ENCODE measurements at places on chromosomes 5 and 9.

- DNase-seq: no peak
Observed at GRCh38 chr5:111635151-111635902, 121.7 kb downstream of the NREP start.

DNA sequence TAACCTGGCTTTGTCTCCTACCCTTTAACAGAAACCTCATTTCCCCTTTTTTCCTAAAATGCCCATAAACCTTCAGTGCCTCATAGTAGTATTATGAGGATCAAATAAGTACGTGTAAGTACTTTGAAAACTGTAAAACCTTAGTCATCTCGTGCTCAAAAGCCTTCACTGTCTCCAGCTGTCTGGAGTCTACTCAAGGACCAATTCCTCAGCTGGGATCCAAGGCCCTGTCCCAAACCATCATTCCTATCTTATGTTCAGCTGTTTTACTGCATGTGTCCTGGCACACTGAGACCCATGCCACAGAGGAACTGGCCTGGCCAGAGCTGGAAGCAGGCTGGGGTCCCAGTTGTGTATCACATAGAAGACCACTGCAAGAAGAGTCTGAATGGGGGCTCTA, 15.9 kb downstream of the ADAMTSL1 start:
- no peak for DNase-seq

GRCh38 chr5:55304584-55304983, 2.9 kb downstream of the DHX29 start:
- DNase-seq: no peak

DNA sequence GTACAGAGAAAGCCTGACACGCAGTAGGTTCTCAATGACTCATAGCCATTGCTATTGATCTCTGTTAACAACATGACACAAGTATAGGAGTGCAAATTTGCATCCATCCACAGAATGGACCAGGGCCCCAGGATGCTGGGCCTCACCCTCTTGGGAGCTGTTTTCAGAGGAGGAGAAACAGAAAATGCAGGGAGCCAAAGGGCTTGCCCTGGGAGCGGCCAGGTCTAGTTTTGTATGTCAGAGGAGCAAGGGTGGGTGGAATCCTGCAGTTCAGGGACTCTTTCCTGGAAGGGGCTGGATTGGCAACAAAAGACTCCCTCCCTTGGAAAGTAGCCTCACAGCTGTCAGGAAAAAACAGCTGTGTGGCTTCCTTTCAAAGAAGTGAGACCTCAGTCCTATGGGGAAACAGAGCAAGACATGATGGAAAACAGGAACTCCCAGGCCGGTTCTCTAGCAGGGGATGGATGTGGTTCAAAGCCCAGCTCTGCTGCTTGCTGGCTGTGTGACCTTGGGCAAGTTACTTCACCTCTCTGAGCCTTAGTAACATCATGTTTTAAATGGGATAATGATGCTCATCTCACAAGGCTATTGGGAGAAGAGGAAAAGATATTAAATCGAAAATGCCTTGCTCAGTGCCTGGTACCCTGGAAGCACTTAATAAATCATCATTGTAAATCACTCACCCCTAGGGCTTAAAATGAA, 50.5 kb upstream of the SH3PXD2B start:
- DNase-seq: no peak

- no peak for DNase-seq
Observed at GRCh38 chr9:34158362-34158869, 20.4 kb upstream of the UBAP1 start.

DNA sequence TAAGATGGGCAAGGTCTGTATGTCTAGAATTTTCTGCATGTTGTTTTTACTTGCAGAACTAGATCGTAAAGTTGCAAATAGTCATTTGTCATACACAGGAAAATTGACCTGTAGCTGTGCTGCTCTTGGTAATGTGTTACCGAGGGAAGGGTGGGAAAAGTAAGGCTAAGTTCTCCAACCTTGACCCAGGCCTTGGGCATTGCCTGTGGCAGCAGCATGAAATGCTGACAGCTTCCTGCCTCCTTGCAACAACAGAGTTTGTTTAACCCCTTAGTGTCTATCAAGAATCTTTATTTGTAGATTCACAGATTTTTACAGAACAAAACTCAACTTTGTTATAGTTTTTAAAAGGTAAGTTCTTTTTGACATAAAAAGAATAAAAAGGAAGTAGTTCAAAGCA, 48.3 kb downstream of the ERCC6L2 start:
- no peak for DNase-seq

DNA sequence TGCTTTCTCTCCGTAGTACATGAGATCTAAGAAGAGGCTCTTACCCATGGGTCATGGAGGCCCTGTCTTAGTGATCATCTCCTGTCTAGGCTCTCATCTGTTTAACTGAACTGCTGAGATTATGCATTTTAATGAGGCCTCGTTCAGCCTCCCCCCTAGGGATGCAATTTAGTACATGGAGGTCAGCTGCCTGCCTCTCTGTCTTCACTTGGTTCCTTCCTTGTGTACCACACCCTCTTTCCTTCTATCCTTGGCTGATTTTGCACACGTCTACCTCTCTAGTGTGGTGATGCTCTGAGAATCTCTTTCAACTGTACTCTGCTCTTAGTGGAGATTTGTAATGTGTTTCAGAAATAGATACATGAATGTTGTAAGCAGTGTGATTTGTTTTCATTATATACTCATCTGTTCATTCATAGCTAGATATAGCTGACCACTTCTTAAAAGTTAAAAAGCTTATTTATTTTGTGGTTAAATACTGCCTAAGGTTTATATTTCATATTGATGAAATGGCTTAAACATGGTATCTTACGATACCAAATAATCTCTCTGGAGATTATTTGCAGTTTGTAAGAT, 3.5 kb upstream of the ACTBL2 start:
- no peak for DNase-seq

DNA sequence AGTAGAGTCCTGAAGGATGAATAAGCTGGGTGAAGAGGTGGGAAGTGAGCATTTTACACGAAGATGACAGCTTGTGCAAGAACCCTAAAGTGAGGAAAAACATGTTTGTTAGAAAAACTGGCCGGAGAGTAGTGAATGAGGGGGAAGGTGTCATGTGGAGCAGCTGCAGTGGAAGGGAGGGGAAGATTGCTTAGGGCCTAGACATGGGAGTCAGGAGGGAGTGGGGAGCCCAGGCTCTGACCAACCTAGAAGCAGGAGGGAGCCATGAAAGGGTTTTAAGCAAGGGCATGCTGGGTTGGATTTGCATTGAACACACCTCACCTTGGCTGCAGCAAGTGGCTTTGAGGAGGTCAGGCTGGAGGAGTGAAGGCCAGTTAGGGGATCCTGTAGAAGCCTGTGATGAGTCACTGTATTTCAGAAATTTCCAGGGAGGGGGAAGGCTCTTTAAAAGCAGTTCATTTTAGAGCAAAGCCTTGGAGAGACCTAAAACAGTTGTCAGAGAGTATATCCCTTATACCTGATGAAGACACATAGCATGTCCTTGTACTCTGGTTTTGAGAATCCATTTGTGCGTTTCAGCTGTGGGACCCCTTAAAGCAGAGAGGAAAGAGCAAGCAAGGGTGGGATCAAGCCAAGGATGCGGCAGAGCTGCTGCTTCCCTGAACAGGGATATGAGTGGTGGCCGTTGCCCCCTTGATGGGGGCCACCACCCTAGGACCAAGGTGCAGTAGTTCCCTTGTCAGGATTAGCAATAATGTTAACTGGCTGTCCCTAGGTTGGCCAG, 45.4 kb downstream of the ANGPTL2 start:
- DNase-seq: no peak

GRCh38 chr9:118023644-118024043, 319.4 kb downstream of the TLR4 start:
- DNase-seq: no peak

GRCh38 chr9:110605565-110605964, 26.0 kb upstream of the SVEP1 start:
- no peak for DNase-seq

GRCh38 chr5:166695326-166695725, 1596.1 kb upstream of the WWC1 start:
- DNase-seq: no peak

- no peak for DNase-seq
Observed at GRCh38 chr5:73994963-73995362, 369.0 kb downstream of the ARHGEF28 start.

DNA sequence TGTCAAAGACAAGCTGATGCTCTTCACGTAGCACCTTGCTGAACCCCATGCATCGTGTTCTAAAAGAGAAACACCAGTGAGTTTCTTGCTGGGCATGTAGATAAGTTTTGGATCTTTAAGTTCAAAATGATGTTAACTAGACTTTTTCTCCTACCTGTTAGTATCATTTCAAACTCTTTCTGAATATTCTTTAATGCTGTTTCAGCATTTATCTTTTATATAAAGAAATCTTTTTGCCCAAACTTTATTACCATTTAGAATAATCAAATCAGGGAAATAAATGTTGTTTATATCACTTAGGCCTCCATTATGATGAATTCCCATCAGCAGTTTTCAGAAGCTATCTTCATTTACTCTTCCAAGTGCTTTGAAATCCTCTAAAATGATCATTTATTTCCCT, 542.8 kb downstream of the CDH10 start:
- DNase-seq: no peak

GRCh38 chr5:5351288-5351979, 71.0 kb upstream of the ICE1 start:
- no peak for DNase-seq

DNA sequence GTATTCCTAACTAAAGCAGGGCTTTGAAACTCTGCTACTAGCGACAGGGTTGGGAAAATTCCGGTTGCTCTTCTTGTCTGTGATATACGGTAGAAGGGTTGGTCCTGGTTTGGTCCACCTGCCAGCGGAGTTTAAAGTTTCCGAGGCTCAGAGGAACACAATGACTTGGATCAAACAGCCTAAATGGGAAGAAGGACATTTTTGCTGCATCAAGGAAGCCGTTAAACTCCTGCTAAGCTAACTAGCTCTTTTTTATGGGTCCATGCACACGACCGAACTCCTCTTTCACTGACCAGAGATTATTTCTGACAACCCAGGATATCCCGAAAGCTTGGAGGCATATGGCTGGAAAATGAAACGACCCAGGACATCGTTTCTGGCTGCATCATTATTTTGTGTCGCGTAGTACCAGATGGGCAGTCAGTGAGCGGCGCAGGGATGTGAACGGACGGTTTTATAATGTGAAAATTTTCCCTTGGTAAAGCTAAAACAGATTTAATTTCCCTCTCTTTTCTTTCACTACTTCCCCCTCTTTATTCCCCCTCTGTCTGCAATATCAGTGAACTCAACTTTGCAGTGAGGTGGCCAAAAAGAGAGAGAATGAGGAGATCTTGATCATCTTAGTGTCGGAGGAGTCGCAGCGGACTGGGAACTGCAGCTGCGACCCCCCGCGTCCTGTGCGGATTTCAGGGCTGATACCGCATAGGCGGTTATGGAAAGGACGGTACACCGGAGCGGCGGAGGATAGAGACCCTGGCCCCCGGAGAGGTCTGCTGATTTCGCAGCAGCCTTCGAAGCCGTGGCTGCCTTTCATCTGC, at the start of gene LURAP1L:
Gene LURAP1L, plus strand, starts transcription at position 160 of the 818 bp plus-strand sequence. CDS start 696 bp downstream, outside the sequence.
- DNase-seq: no peak

DNA sequence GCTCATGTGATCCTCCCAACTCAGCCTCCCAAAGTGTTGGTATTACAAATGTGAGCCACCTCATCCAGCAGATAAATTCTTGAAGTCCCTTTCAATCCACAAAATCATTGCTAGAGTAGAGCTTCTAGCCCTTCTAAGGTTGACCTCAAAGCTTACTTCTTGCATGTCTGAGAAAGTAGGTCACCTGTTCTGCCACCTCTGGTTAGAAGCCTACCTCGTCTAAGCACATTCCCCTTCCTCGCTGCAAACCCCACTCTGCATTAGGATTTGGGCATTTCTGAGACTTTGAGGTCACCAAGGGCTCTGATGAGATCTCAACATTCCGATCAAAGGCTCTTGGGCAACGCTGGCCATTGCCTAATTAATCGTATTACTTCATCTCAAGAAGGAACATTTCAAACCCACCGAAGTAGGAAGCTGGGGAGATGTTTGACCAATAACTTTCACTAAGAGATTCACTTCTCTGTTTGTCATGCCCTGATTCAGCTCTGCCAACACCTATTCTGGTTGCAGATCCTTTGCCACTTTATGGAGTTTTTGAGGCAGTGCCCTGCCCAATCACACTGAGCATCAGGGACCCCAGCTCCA, 8.6 kb downstream of the ADAM19 start:
- no peak for DNase-seq

DNA sequence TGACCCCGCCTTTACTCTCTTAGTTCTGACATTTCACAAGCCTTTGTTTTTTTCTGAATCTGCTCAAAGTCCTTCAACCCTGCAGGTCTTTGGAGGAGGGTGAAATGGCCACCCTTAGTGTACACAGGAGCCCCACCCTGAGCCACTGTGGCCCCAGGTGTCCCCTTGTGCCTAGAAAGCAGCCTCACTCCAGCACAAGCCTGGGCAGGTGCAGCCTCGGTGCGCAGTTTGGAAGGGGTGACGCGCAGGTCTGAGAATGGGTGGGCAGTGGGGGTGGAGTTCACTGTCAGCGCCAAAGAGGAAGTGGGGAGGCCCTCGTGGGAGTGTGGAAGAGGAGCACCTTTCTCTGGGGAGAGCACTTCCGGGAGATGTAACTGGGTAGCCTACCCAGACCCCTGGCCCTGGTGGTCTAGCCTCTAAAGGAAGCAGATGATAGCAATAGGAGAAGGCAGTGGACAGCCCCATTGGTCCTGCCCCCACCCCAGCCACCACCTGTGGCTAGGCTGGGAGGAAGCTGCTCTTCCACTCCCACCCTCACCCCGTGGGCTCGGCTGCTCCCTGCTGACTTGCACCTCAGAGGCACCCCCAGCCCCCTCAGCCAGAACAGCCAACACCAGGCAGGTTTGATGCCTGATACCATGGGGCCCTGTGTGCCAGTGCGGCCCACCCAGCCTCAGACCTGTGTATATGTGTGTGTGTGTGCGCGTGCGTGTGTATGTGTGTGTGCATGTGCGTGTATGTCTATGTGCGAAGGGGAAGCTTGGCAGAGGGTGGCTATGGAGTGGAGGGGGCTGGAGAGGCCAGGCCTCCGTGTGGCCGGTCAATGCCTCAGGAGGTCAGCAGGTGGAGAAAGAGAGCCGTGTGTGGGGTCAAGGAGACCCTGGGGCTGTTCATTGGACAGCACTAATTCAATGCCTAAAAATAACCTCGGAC, 16.8 kb upstream of the DAB2IP start:
- DNase-seq: no peak

- no peak for DNase-seq
Observed at GRCh38 chr5:176394881-176395675, 6.5 kb downstream of the HIGD2A start.

GRCh38 chr9:81077572-81077971, 611.8 kb downstream of the TLE1 start:
- DNase-seq: no peak

GRCh38 chr9:123087359-123087888, 54.0 kb downstream of the GPR21 start:
- DNase-seq: no peak

- no peak for DNase-seq
Observed at GRCh38 chr9:132409828-132410528, at the start of gene CFAP77. Gene CFAP77, plus strand, starts transcription at chr9:132410211. Its CDS starts 61 bp downstream, at chr9:132410272.

GRCh38 chr5:81165493-81166119, 67.5 kb upstream of the CKMT2 start:
- DNase-seq: peak; percentile 16
